ENCODE measurements at places on chromosomes 2 and 18.

DNA sequence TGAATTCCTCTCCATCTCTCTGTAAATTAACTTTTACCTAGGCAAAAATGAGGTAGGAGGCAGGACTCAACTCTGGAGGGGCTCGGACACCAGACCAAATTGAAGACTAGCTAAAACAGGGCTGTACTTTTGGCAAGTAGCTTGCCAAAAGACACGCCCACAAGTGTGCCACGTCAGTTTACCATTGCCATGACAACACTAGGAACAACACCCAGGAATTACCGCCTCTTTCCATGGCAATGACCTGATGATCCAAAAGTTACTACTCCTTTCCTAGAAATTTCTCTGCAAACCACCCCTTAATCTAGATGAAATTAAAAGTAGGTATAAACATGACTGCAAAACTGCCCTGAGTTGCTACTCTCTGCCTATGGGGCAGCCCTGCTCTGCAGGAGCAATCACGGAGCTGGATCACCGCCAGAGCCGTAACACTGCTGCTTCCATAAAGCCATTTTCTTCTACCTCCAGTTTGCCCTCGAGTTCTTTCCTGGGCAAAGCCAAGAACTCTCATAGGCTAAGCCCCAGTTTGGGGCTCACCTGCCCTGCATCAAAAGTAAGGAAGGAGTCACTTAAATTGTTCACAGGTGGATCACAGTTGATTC, 66.0 kb upstream of the FAM136A start:
- DNase-seq: peak; percentile 12

DNA sequence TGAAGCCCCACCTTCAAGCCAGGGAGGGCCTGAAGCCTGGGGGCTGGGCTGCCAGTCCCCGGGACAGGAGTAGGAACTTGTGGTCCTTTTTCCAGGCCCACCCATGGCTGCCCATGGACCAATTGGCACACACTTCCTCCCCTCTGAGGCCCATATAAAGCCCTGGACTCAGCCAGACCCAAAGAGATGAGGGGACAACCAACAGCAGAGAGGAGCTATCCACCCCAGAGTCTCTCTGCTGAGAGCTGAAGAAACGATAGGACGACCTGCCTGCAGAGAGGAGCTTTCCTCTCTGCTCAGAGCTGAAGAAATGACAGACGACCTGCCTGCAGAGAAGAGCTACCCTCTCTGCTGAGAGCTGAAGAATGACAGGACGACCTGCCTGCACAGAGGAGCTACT, 43.8 kb upstream of the PEX13 start:
- DNase-seq: no peak

DNA sequence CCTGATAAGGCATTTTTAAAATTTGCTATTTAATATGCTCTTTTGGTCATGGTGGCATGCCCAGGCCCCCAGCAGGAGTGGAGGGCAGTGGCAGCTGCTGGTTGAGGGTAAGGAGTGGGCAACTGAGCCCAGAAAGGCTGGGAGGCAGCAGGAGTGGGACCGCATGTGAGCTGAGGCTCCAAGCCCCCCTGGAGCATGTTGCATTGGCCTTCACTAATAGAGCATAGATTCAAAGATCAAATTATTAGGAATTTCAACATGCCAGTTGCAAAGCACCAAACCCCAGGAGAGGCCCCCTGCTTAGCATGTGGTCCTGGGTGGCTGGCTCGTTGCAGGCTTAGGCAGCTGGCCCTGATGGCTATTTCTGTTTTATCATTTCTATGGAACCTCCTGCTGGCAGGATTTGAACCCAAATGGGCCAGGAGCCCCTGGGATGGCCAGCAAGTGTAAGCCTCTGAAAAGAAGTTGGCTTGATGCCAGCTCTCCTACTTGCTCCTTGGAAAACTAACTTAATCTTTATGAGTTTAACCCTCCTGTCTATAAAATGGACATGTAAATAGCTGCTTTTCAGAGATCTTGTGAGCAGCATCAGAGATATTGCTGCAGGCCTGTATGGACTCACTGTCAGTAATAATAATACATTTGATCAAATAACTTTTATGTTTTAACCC, 42.1 kb upstream of the TMEM131 start:
- DNase-seq: no peak

DNA sequence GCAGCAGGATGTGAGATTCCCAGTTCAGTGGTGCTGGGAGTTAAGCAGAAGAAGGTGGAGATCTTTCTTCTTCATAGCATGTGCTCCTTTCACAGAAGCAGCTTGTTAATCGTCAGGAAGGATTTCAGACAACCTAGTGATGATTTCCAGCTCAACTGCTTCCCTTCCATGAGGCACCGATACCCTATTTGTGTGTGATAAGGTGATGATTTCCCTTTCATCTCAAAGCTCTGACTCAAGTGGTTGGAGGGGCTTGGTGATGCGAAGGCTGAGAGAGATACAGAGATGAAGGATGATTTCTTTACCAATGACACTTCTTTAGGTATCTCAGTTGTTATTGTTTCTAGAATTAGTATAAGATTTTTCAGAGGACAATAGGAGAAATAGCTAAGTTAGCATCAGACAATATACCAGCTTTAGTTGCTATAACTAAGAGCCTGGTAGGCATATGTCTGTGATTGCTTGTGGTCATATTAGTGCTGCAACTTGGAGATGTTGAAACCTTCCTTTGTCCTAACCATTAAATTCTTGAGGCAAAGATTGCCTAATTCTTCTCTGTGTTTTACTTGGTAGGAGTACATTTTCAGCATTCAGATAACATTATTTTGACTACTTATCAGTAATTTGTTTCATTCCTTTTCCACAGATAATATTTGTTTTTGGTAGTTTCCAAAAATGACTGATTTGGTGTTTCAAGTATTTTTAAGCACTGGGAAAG, 111.3 kb downstream of the PLCL1 start:
- no peak for DNase-seq

DNA sequence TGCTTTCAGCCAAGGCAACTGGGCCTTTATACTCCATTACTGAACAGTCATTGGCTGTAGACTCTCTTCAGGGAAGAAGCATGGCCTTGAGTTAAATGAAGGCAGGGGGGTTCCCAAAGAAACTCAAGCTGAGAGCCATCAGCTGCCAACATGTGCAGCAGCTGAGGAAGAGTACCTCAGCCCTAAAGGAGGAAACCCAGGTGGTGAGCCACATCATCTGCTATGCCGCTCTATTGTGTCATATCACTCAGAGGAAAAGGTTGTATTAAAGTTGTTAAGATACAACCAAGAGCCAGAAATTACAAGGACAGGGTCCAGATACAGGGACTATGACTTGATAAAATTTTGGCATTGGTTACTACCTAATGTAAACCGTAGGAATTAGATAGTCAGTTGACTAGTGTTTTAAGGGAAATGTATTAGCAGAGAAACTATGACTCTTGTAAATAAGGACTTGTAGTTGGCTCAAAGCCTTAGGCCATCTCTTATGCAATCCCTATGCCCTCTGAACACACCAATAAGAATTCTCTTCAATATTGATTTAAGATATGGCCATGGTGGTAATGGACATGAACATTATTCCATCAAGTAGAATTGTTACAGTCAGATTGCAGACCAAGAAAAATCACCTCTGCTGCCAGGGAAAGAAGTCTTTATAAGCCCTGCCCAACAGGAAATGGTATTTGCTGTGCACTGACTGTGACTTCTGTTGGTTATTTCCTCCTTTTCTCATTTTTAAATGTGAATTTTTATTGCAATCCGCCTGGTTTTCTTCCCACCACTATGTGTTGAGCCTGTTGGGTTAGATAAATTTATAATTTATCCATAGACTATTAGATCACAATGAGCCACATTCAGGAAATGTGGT, 9.2 kb upstream of the LRPPRC start:
- DNase-seq: no peak

GRCh38 chr2:230155359-230155758, 64.4 kb downstream of the SP110 start:
- no peak for DNase-seq

DNA sequence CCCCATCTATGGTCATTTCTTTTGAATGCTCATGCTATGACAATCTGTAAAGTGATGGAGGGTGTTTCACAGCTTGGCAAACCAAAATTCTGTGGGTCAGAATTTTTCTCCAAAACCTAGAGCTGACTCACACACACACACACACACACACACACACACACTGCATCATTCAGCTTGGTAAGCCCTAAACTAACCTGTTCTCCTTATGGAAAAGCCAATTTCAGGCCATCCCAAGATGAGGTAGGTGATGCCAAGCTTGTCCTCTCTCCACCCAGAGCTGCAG, 45.0 kb upstream of the NRP2 start:
- no peak for DNase-seq

- no peak for DNase-seq
Measured at GRCh38 chr2:163343316-163343715, 392.5 kb downstream of the FIGN start.

DNA sequence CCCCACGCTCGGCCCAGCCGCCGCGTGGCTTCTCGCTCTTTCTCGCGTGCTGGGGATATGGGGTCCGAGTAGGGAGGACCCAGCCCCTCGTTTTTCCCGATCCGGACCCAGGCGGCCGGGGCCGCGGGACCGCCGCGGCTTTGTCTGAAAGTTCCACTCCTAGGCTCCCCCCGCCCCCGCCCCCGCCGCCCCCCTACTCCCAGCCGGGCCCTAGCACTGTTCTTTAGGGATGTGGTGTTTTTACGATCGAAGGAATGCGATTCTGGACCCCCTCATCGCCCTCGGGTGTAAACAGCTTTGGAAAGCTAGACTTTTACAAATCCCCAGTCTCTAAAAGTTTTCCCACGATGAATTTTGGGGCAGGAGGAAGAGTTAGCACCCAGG, 819 bp downstream of the TGIF1 start:
- DNase-seq: no peak

GRCh38 chr18:1050012-1050657, 145.5 kb downstream of the ADCYAP1 start:
- no peak for DNase-seq

- DNase-seq: no peak
Measured at GRCh38 chr2:169511818-169512217, 2.3 kb downstream of the KLHL41 start.

- DNase-seq: no peak
Measured at GRCh38 chr2:37671816-37672103, 318 bp upstream of the CDC42EP3 start.

DNA sequence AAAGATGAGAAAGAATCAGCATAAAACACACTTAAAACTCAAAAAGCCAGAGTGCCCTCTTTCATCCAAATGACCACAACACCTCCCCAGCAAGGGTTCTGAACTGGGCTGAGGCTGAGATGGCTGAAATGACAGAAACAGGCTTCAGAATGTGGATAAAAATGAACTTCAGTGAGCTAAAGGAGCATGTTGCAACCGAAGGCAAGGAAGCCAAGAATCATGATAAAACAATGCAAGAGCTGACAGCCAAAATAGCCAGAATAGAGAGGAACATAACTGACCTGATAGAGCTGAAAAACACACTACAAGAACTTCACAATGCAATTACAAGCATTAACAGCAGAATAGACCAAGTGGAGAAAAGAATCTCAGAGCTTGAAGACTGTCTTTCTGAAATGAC, 12.2 kb upstream of the PSMA8 start:
- no peak for DNase-seq

- DNase-seq: no peak
Measured at GRCh38 chr2:109232909-109233308, 103.9 kb downstream of the SH3RF3 start.

DNA sequence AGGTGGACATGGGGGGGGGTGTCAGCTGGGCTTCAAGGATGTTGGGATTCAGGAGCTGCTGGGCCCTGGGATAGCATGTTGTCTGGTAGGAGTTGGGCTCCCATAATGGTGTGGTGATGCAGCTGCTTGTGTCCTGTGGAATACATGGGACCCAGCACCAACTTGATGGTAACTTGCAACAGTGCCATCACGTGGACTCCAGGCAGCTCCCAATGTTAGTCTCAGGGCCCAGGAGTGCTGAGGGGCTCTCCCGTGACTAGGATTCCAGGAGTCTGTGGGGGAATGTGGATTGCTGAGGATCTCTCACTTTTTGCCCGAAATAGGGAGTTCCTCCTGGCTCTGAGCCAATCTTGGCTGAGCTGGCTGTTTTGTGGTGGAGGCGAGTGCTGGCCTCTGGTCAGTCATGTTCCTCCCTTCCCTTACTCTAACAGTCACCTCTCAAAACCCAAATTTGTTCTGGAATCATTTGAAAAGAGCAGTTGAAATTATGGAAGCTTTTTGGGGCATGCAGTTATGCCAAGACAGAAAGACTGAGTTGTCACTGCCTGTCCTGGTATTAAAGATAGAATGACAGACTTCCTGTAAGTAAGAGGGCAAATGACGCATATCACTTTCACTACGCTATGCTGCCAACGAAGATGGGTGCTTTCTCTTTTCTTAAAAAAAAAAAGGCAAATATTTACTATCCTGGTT, 607.1 kb downstream of the ADCYAP1 start:
- DNase-seq: no peak

DNA sequence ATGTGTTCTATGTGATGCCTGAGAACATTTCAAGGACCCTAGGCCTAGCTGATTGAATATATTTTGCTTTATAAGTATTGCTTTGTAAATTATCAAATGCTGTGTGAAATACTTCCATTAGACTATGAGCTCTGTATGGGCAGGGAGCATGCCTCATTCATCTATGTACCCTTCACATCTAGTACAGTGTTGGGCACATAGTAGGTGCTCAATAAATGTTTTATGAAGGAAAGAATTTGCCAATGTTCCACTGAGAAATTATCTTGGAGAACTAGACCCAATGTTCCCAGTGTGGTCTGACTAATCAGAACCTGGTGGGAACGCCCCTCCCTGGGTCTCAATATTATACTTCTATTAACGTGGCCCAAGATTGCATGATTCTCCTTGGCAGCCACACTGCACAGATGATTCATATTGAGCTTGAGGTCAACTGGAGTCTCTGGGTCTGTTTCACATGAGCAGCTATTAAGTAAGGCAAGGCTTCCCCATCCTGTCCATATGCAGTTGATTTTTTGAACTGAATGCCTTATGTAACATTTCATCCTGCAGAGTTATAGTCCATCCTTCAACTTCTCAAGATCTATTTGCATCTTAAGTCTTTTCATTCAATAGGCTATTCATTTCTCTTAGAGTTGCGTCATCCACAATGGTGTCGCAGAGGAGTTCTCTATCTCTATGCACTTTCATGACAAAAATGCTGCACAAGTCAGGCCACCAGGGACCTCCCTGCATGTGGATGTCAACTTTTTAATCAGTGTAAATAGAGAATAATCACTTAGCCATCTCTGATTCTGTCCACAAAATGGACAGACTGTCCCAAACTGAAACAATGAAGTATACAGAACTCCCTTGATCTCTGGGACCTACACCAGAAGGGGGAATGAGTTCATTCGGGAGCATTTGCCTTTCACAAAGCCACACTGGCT, 257.6 kb downstream of the CYP26B1 start:
- no peak for DNase-seq

DNA sequence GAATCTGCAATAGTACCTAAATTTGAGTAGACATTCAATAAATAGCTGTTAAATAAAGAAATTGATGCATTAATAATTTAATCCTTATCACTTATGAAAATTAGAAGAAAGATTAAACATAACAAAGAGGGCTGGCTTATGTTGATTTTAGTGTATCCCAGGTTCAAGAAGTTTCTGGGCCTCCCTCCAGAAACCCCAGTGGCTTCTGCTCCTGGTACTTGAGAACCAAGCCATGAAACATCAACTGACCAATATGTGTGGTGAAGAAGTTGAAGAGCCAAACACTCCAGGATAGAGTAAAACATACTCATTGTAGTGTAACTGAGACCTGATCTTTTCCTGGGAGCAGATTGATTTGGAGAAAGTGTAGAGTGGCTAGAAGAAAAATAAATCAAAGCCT, 1465.7 kb upstream of the PIK3C3 start:
- DNase-seq: no peak

All from NCI-H1105 treated with DMSO at 0.1 percent for 48 hours (cell line).